ENCODE measurements at places on chromosomes 13 and 19.

DNA sequence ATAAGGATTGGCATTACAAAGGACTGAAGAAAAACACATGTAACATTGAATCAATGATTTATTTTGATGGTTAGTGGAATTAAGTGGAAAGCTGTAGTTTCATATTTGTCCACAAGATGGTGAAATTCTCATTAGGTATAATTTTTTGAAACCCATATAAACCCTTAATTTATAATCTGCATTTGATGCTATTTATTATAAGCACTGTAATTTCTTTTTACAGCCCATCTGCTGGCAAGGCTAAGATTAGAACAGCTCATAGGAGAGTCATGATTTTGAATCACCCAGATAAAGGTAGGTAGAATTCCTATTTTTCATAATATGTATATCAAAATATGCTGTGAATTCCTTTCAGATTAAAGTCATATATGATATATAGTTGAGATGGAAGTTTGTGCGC is 62.2 kb downstream of the DNAJC15 start:
- no peaks in the 10 kb centered on the region for H3K27me3 ChIP-seq
- no peak overlapping the region for H3K4me3 ChIP-seq
- peaks cover 5% of the 10 kb centered on the region for H3K4me1 ChIP-seq
- H3K27ac ChIP-seq = no peak overlapping the region
- DNase-seq = peak; percentile 10
- peaks cover 7% of the 10 kb centered on the region for H3K36me3 ChIP-seq

DNA sequence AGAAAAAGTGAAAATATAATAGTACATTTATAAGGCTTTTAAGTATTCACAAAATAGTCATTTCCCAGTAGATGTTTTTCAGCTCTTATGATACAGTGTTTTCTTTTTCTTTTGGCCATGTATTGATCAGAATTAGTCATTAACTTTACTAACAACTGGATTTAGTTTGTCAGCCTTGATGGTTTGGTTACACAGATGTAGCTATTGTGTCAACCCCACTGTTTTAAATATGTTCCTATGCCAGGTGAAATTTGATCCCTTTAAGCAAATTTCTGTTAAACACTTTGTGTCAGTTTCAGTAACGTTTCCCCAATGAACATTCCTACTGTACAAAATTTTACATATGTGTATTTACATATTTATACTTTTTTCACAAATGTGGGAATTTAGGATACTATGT is 261.5 kb upstream of the STARD13 start:
- no peaks in the 10 kb centered on the region for H3K36me3 ChIP-seq
- H3K4me3 ChIP-seq = no peak overlapping the region
- H3K27me3 ChIP-seq = no peaks in the 10 kb centered on the region
- peaks cover 20% of the 10 kb centered on the region for H3K4me1 ChIP-seq
- DNase-seq = no peak

- peaks cover 21% of the 10 kb centered on the region for H3K36me3 ChIP-seq
- no peak overlapping the region for H3K27ac ChIP-seq
- H3K27me3 ChIP-seq = no peaks in the 10 kb centered on the region
- DNase-seq = no peak
- peaks cover 2% of the 10 kb centered on the region for H3K4me1 ChIP-seq
- H3K4me3 ChIP-seq = no peak overlapping the region
These were observed 109.6 kb downstream of the VWA8 start for GRCh38 chr13:41851351-41851750.

DNA sequence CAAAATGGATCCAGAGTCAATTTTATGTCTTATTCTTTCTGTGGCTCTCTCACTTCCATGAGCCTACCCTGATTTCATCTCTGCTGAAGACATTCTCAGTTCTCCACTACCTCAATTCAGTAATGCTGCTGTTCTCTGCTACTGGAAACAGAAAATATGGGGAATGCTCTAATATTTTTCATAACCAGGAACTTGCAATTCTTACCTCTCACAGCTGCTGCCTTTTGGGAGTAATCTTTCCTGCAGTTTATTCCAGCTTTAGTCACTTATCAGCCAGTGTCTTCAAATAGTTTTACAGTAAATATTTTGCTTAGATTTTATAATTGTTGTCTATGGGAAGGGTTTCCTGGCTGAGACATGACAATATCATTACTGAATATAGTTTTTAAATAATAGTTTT is 145.1 kb upstream of the UFM1 start:
- no peak overlapping the region for H3K4me3 ChIP-seq
- H3K4me1 ChIP-seq = no peaks in the 10 kb centered on the region
- DNase-seq = no peak
- H3K27ac ChIP-seq = no peak overlapping the region
- no peaks in the 10 kb centered on the region for H3K27me3 ChIP-seq

DNA sequence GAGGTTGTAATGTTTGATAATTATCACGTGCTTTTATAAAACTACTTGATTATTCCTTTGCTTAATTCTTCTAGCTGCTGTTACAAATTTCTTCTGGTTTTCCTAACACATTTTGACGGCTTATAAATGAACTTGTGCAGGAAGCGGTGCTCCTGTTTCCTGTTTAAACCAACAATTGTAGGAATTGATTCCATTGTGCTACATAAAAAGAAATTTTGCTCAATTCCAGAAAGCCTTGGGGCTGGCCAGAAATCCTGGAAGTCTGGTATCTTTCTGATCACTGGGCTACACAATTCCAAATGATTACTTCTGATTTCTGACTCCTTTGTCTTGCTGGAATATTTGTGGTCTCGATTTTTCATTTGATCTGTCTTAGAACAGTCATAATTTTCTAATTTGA is 14.9 kb downstream of the RFC3 start:
- H3K27me3 ChIP-seq = no peaks in the 10 kb centered on the region
- no peak overlapping the region for H3K4me3 ChIP-seq
- peaks cover 2% of the 10 kb centered on the region for H3K4me1 ChIP-seq
- DNase-seq = no peak
- no peak overlapping the region for H3K27ac ChIP-seq

GRCh38 chr19:19134687-19135158 is 3.6 kb downstream of the TMEM161A start:
- peaks cover 6% of the 10 kb centered on the region for H3K36me3 ChIP-seq
- no peak overlapping the region for H3K27ac ChIP-seq
- H3K4me3 ChIP-seq = peak overlapping the region; percentile 46

DNA sequence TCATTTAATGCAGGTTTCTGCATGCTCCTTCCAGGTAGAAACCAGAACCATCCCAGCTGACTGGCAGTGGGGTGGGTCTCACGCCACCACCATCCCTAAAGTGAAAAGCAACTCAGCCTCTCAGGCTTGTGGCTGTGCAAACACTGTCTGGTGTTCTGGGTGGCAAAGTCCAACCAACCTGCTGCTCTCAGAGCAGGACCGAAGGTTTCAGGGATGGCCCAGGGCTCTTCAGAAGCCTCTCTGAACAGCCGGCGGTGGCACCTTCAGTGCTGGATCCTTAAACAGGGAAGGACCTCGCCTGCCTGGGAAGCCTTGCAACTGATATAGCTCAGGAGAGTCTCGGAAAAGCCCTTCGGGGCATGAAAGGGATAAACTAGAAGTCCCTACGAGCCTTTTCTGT is 100.8 kb downstream of the COL4A1 start:
- no peak for DNase-seq
- no peaks in the 10 kb centered on the region for H3K4me1 ChIP-seq
- no peak overlapping the region for H3K4me3 ChIP-seq
- H3K27me3 ChIP-seq = no peaks in the 10 kb centered on the region

DNA sequence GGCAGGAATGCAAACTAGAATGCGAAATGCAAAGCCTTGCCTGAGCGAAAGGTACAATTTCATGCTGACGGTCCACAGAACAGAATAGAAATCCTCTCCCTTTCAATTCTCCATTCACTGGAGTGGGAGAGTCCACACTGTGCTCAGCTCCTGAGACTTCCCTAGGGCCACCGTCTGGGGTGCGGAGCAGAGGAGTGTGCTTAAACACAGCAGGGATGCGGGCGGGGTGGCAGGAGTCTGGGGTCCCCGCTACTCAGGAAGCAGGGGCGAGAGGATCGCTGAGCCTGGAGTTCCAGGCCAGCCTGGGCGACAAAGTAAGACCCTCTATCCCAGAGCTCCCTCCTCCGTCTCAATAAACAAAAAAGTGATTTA is 552 bp upstream of the ZNF816 start:
- peak overlapping the region; percentile 86 for H3K27ac ChIP-seq
- no peak for DNase-seq
- H3K4me3 ChIP-seq = peak overlapping the region; percentile 93

DNA sequence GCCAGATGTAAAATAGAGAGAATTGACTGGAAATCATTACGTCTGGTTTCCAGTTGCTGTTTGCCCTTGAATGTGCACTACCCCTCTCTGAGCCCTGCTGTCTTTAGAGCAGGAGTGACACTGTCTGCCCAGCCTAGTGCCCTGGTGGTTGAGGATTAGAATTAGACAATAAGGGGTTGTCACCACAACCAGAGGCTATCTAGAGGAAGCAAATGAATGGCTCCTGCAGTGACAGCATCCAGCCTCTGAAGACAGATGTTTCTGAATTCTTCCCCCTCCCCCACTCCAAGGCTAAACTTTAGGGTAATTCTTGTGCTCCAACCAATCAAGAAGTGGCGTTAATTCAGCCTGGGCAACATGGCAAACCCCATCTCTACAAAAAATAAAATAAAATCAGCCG is 2.0 kb downstream of the RAB8A start:
- H3K4me3 ChIP-seq = peak overlapping the region; percentile 64
- DNase-seq = no peak
- H3K27me3 ChIP-seq = no peaks in the 10 kb centered on the region
- peaks cover 8% of the 10 kb centered on the region for H3K36me3 ChIP-seq
- peak overlapping the region; percentile 31 for H3K27ac ChIP-seq
- peaks cover 38% of the 10 kb centered on the region for H3K4me1 ChIP-seq

DNA sequence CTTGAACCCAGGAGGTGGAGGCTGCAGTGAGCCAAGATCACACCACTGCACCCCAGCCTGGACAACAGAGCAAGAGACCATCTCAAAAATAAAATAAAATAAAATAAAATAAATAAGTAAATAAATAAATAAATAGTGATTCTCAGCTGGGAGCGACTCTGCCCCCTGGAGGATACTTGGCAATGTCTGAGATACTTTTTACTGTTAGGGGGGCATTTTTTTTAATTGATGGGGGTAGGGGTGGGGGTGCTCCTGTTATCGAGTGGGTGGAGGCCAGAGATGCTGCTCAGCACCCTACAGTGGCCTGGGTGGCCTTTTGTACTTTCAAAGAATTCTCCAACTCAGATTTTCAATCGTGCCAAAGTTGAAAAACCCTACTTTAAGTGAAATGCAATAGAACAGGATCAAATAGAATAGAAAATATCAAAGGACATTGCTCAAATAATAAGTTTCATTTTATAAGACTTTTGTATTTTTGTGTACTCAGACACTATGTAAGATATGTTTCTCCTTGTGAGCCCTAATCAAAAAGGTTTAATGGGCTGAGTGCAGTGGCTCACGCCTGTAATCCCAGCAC is 7.1 kb upstream of the CLPP start:
- DNase-seq = no peak
- H3K27ac ChIP-seq = no peak overlapping the region
- H3K27me3 ChIP-seq = no peaks in the 10 kb centered on the region
- H3K36me3 ChIP-seq = no peaks in the 10 kb centered on the region

DNA sequence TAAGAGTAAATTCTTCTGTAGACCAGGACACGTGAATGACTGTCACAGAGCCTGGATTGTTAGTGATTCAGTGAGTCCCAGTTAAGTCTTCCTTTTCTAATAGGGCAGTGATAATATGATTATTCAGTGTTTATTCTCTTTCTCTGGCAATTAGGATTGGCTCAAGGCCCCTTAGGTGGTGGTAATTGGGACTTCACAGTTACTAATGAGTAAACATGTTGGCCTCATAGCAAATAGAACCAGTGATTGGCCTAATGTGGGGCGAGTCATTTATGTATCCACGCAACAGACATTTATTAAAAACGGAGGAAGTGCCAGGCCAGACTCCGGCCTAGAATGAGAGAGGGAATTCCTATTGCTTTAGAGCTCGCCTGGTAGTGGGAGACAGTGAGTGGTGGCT is 72.4 kb downstream of the SHISA2 start:
- no peaks in the 10 kb centered on the region for H3K36me3 ChIP-seq
- no peaks in the 10 kb centered on the region for H3K4me1 ChIP-seq
- no peak overlapping the region for H3K4me3 ChIP-seq
- no peak overlapping the region for H3K27ac ChIP-seq

- no peak overlapping the region for H3K27ac ChIP-seq
- peaks cover 16% of the 10 kb centered on the region for H3K36me3 ChIP-seq
- H3K4me3 ChIP-seq = no peak overlapping the region
- no peaks in the 10 kb centered on the region for H3K27me3 ChIP-seq
- peaks cover 30% of the 10 kb centered on the region for H3K4me1 ChIP-seq
These were observed 173.7 kb downstream of the KLF12 start for GRCh38 chr13:73960474-73960873.

DNA sequence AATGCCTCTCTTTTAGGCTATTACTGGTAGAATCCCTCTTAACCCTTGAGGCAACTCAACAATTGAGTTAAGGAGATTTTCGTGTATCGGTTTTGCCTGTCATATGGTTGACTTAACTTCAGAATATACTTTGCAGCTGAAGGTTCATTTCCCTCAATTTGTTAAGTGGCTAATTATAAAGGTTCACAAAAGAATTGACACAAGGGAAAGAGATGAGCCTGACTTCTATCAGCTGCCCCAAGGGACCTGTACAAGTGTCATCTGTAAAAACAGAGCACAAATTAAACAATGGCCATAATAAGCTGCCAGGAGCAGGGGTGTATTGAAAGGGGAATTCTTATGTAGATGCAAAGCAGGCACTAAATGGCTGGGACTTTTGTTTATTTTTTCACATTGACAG is 334.8 kb upstream of the OBI1 start:
- DNase-seq = no peak
- no peak overlapping the region for H3K4me3 ChIP-seq
- no peak overlapping the region for H3K27ac ChIP-seq
- H3K4me1 ChIP-seq = peaks cover 3% of the 10 kb centered on the region
- H3K27me3 ChIP-seq = peaks cover 6% of the 10 kb centered on the region

- H3K27ac ChIP-seq = no peak overlapping the region
- H3K27me3 ChIP-seq = no peaks in the 10 kb centered on the region
- H3K4me1 ChIP-seq = peaks cover 74% of the 10 kb centered on the region
- H3K4me3 ChIP-seq = peak overlapping the region; percentile 44
These were observed 72.9 kb downstream of the ARHGEF7 start for GRCh38 chr13:111187960-111188541.

DNA sequence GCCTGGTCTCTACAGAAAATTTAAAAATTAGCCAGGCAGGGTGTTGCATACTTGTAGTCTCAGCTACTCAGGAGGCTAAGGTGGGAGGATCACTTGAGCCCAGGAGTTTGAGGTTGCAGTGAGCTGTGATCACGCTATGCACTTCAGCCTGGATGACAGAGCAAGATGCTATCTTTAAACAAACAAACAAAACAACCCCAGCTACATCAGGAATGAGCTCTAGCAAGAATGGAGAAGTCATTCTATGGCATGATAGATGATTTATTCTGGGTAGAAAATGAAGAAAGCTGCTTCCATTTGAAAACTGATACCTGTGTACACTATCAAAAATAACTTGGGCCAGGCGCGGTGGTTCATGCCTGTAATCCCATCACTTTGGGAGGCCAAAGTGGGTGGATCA is 15.8 kb upstream of the SHISA2 start:
- H3K4me1 ChIP-seq = no peaks in the 10 kb centered on the region
- no peak overlapping the region for H3K4me3 ChIP-seq
- no peak for DNase-seq
- no peak overlapping the region for H3K27ac ChIP-seq
- H3K27me3 ChIP-seq = peaks cover 10% of the 10 kb centered on the region
